ENCODE measurements at places on chromosomes 6 and 20.

DNA sequence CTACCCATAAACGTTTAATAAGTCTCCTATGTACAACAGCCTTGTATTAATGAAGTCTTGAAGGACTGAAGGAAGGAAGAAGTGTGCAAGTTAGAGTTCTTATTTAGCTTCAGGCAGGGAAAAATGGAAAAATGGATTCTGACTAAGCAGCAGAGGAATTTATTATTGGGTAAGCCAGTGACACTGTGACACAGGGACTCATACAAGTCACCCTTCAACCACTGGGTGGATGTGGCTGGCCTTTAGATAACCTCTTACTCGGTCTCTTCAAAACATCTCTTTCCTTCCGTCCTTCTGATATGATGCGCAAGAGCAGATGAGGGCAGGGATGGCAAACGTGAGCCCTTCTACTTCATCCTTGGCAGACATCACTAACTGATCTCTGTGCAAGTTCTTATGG is 145.6 kb downstream of the DHX35 start:
- no peak for DNase-seq

DNA sequence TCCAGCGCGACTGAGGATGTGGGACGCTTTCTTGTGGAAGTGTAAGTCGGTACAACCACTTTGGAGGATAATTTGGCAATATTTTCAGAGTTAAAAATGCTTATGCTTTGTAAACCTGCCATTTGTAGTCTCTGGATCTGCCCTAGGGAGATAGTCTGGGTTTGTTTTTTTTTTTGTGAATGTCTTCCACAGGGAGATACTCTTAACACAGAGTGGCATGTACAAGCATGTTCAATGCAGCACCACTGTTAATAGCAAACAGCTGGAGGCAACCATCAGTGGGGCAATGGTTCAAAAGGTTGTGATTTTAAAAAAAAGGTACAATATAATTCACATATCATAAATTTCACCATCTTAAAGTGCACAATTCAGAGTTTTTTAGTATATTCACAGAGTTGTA is 22.4 kb downstream of the SLC9A8 start:
- no peak for DNase-seq

- DNase-seq: no peak
These were observed 58.0 kb downstream of the LIN28B start for GRCh38 chr6:105014954-105015353.

GRCh38 chr6:2396846-2397630 is 151.6 kb upstream of the GMDS start:
- no peak for DNase-seq

DNA sequence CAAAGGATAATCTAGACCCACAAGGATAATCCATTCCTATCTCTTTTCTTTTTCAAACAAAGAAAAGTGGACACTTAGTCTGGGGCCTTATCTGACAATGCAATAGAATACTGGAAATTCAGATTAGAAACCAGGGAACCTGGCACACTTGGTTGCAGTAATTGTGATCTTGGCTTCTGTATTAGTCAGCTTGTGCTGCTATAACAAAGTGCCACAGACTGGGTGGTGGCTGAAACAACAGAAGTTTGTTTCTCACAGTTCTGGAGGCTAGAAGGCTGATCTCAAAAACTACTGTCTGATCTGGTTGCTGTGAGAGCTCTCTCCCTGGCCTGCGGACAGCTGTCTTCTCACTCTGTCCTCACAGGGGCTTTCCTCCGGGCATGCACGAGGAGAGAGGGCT is 49.4 kb downstream of the SNRNP48 start:
- DNase-seq: no peak

GRCh38 chr6:30727920-30728553 is 7.9 kb downstream of the TUBB start:
- DNase-seq: no peak

DNA sequence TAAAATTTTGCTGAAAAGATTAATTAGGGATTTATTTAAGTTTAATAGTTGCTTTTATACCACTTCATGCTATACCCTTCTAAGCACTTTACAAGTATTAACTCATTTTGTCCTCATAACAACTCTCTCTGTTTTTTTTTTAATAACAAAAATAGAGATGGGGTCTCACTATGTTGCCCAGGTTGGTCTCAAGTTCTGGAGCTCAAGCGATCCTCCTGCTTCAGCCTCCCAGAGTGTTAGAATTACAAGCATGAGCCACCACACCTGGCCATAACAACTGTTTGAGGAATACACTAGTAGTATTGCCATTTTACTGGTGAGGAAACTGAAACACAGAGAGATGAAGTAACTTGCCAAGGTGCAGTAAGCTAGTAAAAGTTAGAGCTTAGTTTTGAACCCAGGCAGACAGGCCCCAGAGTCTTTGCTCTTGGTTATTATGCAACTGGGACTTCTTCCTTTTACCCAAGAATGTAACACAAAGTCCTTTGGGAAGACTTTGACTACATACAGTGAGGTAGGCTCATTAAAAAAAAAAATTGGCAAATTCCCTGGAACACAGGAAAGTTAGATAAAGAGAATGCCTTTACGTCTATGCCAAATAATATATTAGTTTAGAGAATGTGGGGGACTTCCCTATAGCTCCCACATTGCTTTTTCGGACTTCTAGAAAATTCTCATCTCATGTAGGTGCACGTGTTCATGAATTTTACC is 11.4 kb downstream of the ANKS1A start:
- DNase-seq: no peak

- peak; percentile 22 for DNase-seq
These were observed 545 bp downstream of the FNDC1 start for GRCh38 chr6:159169557-159170332.

GRCh38 chr6:111803804-111804203 is 69.4 kb downstream of the FYN start:
- no peak for DNase-seq

GRCh38 chr20:62452475-62453095 is 23.2 kb downstream of the GATA5 start:
- DNase-seq: no peak

- DNase-seq: peak; percentile 37
These were observed 51.7 kb downstream of the CHMP4B start for GRCh38 chr20:33862709-33863403.

DNA sequence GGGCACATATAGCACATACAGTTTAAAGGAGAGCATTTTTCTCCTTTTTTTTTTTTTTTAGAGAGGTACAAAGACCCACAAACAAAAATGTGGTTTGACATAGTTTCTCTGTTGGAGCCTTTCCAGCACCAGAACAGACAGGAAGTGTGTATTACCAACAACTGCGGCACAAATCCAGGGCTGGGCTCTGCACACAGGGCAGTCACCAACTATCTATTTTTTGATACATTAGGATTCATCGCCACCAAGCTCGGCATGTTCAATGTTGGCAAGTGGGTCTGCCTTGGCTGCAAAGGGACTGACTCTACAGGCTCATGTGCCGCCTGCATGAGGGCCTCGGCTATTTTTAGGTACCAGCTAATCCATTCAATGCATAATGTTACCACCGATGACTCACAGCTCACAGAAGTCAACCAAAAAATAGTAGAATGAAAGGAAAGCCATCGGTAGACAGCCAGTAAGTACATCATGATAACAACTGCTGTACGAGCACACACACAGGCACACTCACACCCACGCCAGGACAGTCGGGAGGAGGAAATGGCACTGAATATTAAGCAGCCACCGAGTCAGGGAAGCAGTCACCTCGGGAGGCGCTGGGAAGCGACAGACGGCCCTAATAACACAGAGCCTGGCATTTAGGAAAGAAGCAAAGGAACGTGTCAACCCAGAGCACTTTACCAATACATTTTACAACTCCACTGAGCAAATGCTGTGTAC is 81.6 kb downstream of the GMPR start:
- peak; percentile 76 for DNase-seq

DNA sequence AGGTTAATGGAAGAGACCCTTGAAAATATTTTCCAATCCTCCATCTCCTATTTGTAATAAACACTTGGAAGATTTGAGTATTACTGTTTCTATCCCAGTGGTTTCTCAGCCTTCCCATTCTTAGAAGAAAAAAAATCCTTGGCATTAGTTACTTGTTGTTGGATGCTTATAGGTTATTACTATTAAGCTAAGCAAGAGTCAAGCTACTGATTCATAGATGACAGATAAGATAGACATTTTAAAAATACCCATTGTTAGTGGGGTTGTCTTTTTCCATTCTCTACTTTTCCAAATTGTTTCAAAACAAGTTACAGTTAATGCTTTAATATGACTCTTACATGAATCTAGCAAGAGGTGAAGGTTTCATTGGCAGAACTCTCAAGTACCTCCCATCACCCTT is 158.5 kb downstream of the HIVEP2 start:
- no peak for DNase-seq

GRCh38 chr6:56949925-56950495 is 4.9 kb upstream of the BEND6 start:
- no peak for DNase-seq

DNA sequence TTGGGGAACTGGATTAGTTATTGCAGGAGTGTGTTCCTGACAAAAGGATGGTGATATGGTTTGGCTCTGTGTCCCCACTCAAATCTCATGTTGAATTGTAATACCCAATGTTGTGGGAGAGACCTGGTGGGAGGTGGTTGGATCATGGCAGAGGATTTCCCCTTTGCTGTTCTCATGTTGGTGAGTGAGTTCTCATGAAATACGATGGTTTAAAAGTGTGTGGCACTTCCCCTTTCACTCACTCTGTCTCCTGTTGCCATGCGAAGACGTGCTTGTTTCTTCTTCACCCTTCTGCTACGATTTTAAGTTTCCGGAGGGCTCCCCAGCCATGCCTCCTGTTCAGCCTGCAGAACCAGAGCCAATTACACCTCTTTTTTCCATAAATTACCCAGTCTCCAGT is 16.2 kb upstream of the TREM1 start:
- peak; percentile 83 for DNase-seq

- DNase-seq: peak; percentile 20
These were observed 52.0 kb downstream of the JPH2 start for GRCh38 chr20:44135012-44135412.

DNA sequence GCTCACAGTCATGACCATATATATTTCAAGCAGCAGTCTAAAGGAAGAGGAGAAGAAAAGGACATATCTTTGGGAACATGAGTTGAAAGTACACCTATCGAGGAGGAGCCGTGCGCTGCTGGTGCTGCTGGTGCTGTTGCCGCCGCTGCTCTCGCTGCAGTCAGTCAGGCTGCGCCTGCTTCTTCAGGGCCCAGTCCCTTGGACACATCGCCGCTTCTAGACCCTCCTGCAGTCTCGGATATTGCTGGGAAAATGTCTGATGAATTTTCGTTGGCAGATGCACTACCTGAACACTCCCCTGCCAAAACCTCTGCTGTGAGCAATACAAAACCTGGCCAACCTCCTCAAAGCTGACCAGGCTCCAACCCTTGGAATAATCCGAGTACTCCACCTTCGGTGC is 8.2 kb upstream of the ASCC3 start:
- no peak for DNase-seq

- peak; percentile 6 for DNase-seq
These were observed 81.9 kb upstream of the CCDC28A start for GRCh38 chr6:138691595-138692057.

DNA sequence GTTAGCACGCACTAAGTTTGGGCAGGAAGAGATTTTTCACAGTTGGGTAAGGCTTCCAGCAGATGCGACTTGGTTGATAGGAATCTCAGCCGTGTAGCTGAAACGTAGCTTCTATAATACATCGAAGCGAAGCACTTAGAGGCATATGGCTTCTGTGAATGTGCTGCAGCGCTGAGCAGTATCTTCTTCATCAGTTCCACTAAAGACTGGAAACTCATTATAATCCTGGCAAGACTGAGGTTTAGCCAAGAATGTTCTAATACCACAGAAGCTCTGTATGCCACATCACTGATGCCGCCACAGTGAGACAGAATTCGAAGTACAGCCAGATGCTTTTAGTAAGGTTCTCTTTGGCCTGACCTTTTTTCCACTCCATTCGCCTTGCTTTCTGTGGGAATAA is 680.2 kb upstream of the AGPAT4 start:
- DNase-seq: no peak

DNA sequence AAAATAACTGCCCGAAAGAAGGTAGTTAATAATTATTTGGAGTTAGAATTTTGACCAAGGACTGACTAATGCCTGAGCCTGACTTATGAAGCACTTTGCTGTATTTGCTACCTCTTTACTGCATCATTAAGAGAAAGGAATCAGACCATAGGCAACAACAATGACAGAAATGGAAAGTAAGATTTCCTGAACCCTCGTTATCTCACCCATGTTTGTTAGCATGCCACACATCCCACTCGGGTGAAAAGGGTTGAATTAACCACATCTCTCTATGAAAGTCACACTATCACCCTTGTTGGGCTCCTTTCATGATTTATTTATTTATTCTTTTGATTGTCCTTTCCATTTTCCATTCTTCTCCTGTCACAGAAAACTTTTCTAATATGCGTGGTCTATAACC is 59.6 kb downstream of the OLIG3 start:
- DNase-seq: no peak

DNA sequence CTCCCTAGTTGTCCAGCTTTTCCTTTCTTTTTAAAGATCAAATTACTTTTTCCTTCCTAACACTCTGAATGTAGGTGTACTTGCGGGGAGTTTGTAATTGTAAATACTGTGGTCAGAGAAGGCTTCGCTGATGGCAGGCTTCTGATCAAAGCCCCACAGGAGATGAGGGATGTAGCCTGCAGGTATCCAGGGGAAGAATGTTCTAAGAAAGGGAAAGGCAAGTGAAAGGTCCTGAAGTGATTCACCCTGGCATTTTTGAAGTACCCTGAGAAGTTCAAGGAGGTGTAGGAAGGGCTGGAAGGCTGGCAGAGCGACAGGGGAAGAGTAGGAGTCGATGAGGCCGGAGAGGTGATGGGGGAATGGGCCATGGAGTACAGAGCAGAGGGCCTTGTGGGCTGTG is 38.2 kb upstream of the CCN6 start:
- DNase-seq: no peak

DNA sequence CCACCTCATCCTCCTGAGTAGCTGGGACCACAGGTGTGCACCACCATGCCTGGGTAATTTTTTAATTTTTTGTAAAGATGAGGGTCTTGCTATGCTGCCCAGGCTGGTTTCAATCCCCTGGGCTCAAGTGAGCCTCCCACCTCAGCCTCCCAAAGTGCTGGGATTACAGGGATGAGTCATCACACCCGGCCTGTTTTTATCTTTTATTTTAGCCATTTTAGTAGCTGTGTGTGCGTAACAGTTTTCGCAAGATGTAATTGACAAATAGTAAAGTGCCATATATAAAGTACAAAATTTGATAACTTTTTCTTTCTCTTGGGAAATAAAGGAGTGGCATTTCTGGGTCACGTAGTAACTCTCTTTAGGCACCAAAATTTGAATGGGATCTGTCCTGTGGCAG is 21.4 kb downstream of the SNAI1 start:
- DNase-seq: peak; percentile 24

DNA sequence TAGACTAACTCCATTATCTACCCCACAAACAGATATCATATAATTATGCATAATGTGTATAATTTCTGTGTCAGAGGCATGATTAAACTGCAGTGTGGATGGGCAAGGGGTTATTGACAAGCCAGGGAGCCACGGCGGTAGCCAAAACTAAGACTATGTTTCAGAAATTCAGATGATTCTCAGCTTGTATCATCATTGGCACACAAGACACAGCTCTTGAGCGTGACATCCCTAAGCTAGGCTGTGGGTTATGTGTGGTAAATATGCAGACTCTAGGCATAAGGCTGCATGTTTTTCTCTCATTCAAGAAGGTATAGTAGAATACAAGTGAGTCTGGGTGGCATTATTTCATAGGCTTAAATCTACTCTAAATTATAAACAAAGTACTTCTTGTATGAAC is 154.3 kb downstream of the KLHL32 start:
- no peak for DNase-seq
